ENCODE measurements at places on chromosomes 3 and 15. TPM values are rescaled to one million over a fixed set of nuclear protein-coding genes. Genes with fewer than 3 reads are reported as not detected.
A peak's percentile ranks its signal among the peaks of the same experiment; 100 is the strongest.

The TRH gene
- total RNA-seq = not detected

The KCNMB3 gene
- 2.1 TPM for total RNA-seq

The MAGI1 gene
- not detected for total RNA-seq

The PLCB2 gene
- 109 TPM for total RNA-seq

The CILP gene
- total RNA-seq = 0.08 TPM

The BNC1 gene
- not detected for total RNA-seq

The MFSD1 gene
- total RNA-seq = 25.5 TPM

The POLR2H gene
- total RNA-seq = 111 TPM

The MRAS gene
- total RNA-seq = 12.3 TPM

The SPINK8 gene
- total RNA-seq = not detected

The CEP19 gene
- 2.3 TPM for total RNA-seq

The HTR3E gene
- total RNA-seq = not detected

DNA sequence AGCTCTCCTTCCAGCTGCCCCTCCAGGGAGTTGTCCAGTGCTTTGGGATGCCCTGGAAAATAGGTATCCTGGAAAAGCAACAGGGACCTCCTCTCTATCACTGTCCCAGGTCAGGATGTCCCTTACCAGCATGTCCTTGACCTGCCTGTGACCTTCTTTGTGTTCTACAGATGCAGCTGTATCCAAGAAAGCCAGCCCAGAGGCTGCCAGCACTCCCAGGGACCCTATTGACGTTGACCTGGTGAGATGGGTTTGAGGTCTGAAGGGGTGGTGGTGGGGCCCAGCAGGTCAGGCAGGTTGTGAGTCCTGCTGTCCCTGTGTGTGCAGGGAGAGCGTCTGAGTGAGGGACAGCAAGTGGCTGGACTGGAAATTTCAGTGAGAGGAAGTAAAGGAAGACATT is 30.2 kb downstream of the PML start:
- H3K4me3 ChIP-seq = no peak overlapping the region
- H3K36me3 ChIP-seq = peaks cover 14% of the 10 kb centered on the region

DNA sequence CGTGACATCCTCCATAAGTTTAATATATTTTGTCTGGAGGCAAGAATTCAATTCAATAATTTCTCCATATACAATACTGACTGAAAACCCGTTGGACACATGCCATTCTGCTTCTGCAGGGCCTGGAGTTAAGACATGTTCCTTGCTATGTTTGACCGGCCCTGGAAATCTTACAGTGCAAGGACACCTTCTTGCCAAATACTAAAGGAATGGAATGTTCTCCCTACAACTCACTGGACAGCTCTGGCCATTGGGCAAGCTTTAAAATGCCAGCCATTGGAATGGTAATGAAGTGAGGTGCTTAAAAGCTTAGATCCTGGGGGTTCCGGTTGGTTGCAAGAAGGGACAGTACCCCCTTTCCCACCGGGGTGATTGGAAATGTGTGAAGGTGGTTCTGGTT is 329.8 kb upstream of the PROK2 start:
- H3K27ac ChIP-seq = no peak overlapping the region
- peaks cover 3% of the 10 kb centered on the region for H3K27me3 ChIP-seq
- H3K4me3 ChIP-seq = no peak overlapping the region
- H3K4me1 ChIP-seq = no peaks in the 10 kb centered on the region
- H3K36me3 ChIP-seq = no peaks in the 10 kb centered on the region

DNA sequence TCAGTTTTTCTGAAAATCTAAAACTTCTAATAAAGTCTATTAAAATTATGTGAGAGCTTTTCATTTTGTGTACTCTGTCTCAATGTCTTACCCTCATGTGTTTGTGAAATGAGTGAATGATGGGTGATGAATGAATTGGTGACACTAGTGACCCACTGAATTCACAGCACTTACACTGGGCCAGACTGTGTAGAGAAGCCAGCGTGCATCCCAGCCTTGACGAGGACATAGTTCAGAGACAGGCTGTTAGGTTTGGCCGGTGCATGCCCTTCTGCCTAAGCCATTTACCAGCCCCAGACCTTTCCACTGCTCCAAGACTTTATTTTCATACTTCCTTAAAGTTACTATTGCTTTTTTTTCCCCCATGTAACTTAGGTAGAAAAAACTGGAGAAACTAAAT is 38.8 kb downstream of the FBXO22 start:
- H3K4me1 ChIP-seq = peaks cover 12% of the 10 kb centered on the region
- no peak overlapping the region for H3K4me3 ChIP-seq
- peaks cover 17% of the 10 kb centered on the region for H3K36me3 ChIP-seq
- no peak overlapping the region for H3K27ac ChIP-seq
- H3K27me3 ChIP-seq = no peaks in the 10 kb centered on the region
- DNase-seq = no peak

DNA sequence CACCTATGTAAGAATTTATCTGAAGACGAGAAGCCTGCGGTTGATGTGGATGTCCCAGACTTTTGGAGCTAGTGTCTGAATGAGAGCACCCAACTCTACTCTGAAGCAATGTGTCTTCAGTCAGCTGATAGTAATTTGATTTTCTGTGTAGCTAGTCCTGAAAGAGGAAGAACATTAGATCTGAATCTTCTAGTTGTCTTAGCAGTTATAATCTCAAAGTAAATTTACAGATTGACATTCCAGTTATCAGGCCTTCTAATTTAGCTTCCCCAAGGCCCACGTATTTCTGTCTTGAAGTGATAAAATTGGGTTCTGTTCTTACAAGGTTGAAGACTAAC is 1.5 kb downstream of the TCAIM start:
- no peak for DNase-seq
- H3K27ac ChIP-seq = peak overlapping the region; percentile 93
- peak overlapping the region; percentile 94 for H3K4me3 ChIP-seq
- no peaks in the 10 kb centered on the region for H3K36me3 ChIP-seq
- H3K27me3 ChIP-seq = no peaks in the 10 kb centered on the region

- H3K27ac ChIP-seq = no peak overlapping the region
- H3K27me3 ChIP-seq = no peaks in the 10 kb centered on the region
- H3K4me3 ChIP-seq = no peak overlapping the region
- H3K4me1 ChIP-seq = no peaks in the 10 kb centered on the region
- H3K36me3 ChIP-seq = no peaks in the 10 kb centered on the region
- DNase-seq = no peak
Observed at GRCh38 chr15:99212406-99212805, 37.0 kb downstream of the TTC23 start.

GRCh38 chr15:42608110-42608531 is 32.7 kb downstream of the STARD9 start:
- peak; percentile 77 for DNase-seq
- peaks cover 48% of the 10 kb centered on the region for H3K4me1 ChIP-seq
- peak overlapping the region; percentile 80 for H3K4me3 ChIP-seq

GRCh38 chr3:3836845-3837244 is 37.6 kb downstream of the LRRN1 start:
- H3K36me3 ChIP-seq = peaks cover 14% of the 10 kb centered on the region
- H3K4me3 ChIP-seq = no peak overlapping the region
- H3K4me1 ChIP-seq = peaks cover 6% of the 10 kb centered on the region
- no peak overlapping the region for H3K27ac ChIP-seq
- no peak for DNase-seq

- no peak for DNase-seq
- H3K27ac ChIP-seq = no peak overlapping the region
- no peaks in the 10 kb centered on the region for H3K27me3 ChIP-seq
- H3K36me3 ChIP-seq = peaks cover 15% of the 10 kb centered on the region
Observed at GRCh38 chr3:33064929-33065328, 32.0 kb downstream of the GLB1 start.

GRCh38 chr3:37453393-37454389 is 279.3 kb upstream of the LRRFIP2 start:
- DNase-seq = no peak
- no peak overlapping the region for H3K4me3 ChIP-seq
- H3K27me3 ChIP-seq = peaks cover 49% of the 10 kb centered on the region
- H3K27ac ChIP-seq = no peak overlapping the region
- no peaks in the 10 kb centered on the region for H3K36me3 ChIP-seq

DNA sequence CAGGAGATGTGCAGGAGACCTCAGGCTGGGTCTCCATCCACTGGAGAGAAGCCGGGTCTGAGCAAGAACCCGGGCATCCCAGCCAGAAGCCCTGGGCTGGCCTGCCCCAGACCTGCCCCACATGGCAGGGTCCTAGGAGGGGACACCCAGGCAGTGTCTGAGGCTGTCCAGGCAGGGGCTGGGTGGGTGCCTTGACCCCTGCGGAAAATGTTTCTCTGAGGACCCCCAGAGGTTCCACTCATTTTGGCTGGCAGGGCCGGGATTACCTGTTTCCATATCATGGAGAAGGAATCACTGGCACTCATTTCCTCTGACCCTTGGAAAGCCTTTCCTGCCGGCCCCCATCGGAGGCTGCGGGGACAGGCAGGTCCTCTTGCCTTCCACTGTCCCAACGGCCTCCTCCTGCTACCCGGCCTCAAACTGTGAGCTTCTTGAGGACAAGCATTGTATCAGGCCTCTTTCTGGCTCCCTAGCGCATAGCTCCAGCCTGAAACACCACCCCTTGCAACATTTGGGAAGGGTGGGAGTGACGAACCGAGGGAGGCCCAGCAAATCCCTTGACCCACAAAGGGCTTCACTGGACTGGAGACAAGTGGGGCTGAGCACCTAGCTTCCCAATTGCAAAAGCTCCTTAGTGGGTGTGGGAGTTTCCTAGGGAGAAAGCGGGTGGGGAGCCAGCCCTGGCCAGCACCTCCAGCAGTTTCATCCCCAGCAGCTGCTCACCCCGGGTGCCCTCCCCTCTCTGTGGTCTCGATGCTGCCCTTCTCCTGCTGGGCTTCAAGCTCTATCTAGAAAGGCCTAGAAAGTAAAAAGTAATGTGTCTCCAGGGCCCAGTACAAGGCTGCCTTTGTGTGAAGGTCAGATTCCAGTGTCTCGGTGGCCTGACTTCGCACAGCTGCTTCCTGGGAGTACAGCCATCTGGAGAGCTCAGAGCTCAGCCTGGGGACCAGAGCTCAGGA is 29.7 kb downstream of the ACSBG1 start:
- H3K27me3 ChIP-seq = no peaks in the 10 kb centered on the region
- no peaks in the 10 kb centered on the region for H3K4me1 ChIP-seq
- no peaks in the 10 kb centered on the region for H3K36me3 ChIP-seq

DNA sequence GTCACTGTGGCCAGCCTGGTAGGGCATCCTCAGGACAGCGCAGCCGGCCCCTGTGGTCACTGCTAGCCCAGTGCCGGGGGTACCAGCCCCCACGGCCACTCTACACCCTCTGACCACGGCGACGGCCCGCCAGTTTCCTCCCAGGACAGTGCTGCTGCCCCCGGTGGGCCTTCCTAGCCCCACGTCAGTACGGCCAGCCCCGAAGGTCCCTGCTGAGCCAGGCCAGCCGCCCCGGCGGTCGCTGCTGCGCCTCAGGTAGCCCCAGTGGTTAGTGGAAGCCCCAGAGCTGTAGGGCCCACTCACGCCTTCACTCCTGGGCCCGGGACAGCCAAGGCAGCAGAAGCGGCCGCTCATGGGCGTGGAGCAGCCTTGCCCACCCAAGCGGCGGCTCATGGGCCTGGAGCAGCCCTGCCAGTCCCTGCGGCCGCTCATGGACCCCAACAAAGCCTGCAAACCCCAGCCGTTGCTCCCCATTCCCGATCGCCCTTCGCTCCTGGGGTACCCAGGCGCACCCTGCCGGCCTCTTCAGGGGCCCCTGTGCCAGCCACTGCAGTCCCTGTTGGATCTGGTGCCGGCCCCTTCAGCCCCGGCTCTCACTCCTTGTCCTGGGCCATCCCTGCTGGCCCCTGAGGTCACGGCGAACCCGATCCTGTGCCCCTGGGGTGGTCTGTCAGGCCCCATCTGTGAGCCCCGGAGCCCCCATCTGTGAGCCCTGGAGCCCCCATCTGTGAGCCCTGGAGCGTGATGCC is 9.5 kb upstream of the ROPN1B start:
- no peak for DNase-seq
- no peak overlapping the region for H3K4me3 ChIP-seq
- no peaks in the 10 kb centered on the region for H3K27me3 ChIP-seq
- no peaks in the 10 kb centered on the region for H3K4me1 ChIP-seq
- no peaks in the 10 kb centered on the region for H3K36me3 ChIP-seq
- H3K27ac ChIP-seq = no peak overlapping the region

- DNase-seq = no peak
- H3K4me3 ChIP-seq = no peak overlapping the region
- H3K27ac ChIP-seq = no peak overlapping the region
- H3K27me3 ChIP-seq = no peaks in the 10 kb centered on the region
- no peaks in the 10 kb centered on the region for H3K4me1 ChIP-seq
- no peaks in the 10 kb centered on the region for H3K36me3 ChIP-seq
Observed at GRCh38 chr3:87120881-87121280, 106.2 kb upstream of the CHMP2B start.

DNA sequence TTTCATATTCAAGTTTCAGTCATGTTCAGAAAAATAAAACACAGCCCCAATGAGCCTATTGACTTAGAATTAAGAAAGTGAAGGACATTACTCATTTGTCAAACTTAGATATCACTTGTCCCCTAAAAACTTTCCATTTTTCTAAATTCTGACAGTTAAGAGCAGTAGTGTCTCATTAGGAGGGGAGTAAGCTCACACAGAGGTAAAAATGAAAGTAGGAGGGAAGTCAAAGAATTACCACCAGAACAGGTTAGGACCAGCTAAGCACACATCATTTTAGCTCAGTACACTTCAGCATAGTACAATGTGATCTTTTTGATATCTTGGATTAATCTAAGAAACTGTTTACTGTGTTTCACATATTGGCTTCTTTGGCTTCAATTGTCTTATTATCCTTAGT is 64.3 kb downstream of the OSTN start:
- no peaks in the 10 kb centered on the region for H3K36me3 ChIP-seq
- H3K27ac ChIP-seq = no peak overlapping the region
- peaks cover 2% of the 10 kb centered on the region for H3K27me3 ChIP-seq
- no peak for DNase-seq
- no peak overlapping the region for H3K4me3 ChIP-seq

DNA sequence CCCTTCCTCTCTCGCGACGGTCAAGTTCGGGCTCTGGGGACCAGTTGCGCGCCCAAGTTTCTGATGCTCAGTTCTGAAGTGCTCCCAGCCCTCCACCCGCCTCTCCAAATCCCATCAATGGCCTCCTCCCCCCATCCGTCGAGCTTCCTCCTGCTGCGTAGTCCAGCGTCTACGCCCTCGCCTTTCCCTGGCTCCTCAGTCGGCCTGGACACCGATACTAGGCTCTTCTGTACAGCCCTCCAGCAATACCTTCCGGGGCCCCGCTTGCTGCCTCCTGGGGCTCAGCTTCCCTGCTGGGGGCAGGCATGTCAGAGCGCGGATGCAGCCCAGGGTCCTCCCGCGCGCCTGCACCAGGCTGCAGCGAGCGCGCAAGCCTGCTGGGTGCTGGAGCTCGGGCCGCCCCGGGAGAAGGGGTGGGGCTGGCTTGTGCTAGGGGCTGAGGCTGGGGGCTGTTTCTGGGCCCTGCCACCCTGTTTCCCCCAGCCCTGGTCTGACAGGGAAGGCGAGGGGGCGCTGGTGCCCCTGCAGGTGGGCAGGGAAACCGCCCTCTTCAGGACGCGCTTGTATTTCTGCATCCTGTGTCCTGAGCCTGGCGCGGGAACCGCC is 353.3 kb upstream of the SUCLG2 start:
- no peak for DNase-seq
- peaks cover 21% of the 10 kb centered on the region for H3K27me3 ChIP-seq
- H3K36me3 ChIP-seq = peaks cover 5% of the 10 kb centered on the region
- H3K4me1 ChIP-seq = peaks cover 9% of the 10 kb centered on the region
- H3K4me3 ChIP-seq = peak overlapping the region; percentile 46
- H3K27ac ChIP-seq = no peak overlapping the region
